ENCODE measurements at places on chromosomes 5 and 9.

- DNase-seq, result peak; percentile 42
Measured at GRCh38 chr9:4762886-4763541, 22.0 kb upstream of the AK3 start.

DNA sequence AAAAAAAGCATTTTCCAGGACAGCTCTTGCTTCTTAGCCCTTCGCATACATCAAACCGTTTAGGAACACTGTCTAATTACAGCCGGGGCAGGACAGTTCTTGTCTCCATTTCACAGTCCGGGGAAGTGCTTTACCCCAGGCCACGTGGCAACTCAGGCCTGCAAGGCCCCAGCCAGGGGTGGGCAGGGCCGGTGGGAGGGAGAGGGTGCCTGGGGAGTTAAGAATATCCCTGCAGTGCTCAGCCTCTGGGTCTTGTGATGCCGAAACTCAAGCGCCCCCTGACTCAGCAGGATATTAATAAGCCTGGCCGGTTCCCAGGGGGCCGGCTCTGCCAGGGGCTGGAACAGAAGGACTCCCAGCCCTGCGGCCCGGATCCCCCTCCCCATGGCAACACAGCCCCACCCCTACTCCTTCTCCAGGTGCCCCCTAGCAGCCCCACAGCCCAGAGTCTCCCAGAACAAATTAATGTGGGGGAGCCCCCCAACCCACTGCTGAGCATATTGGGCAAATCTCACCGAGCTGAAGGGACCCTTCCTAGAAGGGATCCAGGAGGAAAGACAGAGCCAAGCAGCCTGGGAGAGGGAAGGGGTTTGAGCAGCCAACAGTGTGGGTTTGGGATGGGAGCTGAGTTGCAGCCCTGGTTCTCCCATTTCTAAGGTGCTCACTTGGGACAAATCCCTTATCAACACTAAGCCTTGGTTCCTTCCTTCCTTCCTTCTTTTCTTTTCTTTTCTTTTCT is 45.3 kb downstream of the PLPP7 start:
- peak; percentile 82 for DNase-seq

- DNase-seq, result no peak
Measured at GRCh38 chr5:170481849-170482248, 22.0 kb upstream of the KCNIP1 start.

GRCh38 chr5:137688210-137688840 is 47.6 kb downstream of the KLHL3 start:
- no peak for DNase-seq

DNA sequence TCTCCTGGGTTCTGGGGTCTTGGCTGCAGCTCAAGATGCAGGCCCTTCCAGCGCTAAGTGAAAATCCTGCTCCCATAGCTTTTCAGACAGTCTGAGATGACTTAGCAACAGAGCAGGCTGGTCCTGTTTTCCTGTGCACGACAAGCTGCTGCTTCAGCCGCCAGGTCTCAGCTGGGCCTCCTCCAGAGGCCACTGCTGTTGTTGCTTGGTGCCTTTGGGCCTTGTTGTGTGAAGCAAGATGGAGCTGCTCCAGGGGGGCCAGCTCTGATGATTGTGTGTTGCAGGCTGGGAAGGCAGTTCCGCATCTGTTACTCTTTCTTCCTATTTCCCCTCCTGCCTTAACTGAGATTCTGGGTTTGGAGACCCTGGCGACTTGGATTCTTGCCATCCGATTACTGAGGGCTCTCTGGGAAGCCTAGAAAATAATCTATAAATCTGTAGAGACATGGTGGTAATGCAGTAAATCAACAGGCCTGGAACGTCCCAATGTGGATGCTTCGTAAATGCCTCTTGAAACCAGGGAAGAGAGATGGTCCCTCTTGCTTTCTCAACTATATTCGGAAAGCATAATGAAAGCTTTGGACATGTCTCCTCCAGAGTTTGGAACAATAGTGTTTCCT is 3.2 kb downstream of the MAP1B start:
- peak; percentile 89 for DNase-seq

DNA sequence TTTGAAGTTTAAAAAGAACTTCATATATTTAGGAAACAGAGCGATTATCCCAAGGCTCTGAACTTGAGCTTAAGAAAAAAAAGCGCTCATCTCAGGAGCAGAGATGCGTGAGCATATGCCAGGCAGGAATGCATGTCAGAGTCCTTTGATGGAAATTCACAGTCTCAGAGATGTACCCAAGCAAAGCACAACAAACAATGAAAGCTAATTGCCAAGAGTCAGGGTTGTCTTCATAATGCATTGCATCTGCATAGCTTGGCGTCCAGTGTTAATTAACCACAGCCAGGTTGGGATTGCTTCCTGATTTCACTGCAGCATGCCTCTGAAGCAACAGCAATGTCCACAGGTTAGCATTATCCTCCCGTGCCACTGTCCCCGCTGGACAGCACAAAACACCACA is 907.0 kb upstream of the DMAC1 start:
- DNase-seq, result no peak

DNA sequence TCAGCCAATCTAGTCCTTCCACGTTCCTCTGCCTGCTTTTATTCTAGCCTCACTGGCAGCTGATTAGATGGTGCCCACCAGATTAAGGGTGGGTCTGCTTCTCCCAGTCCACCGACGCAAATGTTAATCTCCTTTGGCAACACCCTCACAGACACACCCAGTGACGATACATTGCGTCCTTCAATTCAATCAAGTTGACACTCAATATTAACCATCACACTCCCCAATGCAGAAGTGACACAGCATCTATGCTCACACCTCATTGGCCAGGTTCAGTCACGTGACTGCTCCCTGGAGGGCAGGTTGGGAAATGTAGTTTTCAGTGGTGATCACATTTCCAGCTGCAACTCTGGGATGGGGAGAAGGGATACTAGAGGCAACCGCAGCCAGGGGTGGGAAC is 13.0 kb downstream of the SUSD3 start:
- no peak for DNase-seq

DNA sequence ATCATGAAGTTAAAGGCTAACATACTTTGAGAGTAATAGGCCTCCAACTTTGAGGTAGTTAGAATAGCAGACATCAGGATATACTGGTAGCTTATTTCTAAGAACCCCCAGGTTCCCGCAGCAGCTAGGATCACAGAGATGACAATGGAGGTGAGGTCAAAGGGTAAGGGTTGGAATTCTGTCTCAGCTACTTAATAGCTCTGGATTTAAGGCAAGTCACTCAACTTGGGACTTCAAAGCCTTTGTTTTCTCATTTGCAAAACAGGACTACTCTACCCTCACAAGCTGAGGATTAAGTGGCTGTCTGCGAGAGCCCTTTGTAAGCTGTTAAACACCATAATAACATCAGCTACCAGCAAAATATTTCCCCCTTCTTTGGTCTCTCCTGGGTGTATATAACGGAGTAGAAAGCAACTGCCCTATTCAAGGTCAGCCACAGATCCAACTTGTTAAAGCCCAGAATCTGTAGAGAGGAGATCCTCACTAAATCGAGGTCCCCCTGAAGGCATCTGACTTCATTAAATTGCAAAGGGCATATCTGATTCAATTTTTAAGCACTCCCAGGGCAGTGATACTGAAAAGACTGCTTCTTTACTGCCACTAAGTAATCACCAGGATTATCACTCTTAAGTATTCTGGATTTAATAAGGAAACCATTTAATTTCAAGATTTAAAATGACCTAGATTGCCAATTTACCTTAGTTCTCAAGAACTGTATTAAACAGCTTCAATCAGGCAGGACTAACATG is 104.7 kb downstream of the DCP2 start:
- DNase-seq, result no peak

- DNase-seq, result no peak
Measured at GRCh38 chr5:17897776-17898175, 263.5 kb downstream of the TAF11L14 start.

DNA sequence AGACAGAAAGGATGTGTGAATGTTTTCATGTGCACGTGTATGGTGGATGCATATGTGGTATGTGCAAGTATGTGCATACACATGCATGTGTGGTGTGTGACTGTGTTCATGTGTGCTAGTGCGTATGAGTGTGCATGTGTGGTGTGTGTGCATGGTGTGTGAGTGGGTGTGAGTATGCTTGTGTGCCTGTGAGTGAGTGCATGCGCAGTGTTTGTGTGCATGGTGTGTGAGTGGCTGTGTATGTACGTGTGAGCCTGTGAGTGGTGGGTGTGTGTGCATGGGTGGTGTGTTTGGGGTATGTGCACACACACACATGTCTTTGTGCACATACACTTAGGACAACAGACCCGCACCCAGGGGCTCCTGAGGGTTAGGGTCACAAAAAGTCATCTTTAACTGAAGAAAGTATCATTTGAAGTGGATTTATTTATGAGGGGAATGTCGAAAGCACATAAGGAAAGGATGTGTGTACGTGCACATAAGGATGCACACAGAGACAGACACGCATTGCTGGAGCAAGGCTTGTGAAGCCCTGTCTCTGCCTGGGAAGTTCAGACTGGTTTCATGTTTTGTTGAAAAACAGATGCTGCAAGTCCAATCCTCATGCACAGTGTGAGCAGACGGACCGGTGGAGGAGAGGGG is 237.0 kb downstream of the SYK start:
- no peak for DNase-seq

GRCh38 chr5:1420211-1421195 is 24.7 kb downstream of the SLC6A3 start:
- DNase-seq, result peak; percentile 31

DNA sequence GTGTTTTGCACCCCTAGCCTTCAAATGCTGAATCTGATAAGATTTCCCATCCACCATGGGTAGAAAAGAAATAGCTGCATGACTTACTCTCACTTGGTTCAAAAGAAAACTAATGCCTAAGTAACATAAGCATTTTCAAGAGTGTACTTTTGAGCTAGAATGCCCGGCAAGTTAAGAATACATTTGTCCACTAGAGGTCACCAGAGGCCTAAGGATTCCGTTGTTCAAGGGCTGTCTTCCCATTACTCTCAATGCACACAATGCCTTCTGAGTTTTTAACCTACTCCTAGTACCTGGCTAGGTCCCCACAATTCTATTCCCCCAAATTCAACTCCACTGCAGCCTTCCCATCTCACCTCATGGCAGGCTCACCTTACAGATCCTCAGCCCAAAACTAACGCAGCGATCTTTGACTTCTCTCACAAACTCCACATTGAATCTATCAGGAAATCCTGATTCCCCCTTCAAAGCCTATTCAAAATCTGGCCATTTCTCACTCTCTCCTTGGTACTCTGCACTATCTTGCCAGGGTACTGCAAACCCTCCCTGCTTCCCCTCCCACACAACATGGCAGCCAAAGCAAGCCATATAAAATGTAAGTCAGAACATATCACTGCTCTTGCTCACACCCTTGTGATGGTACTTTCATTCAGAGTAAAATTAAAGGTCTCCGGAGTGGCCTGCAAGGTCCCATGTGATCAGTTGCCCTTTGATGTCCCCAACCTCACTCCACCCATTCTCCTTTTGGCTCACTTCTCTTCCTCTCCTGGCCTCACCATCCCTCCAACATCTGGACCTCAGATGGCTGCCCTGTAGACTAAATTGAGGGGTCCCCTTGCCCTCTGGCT is 13.4 kb downstream of the OXCT1 start:
- DNase-seq, result peak; percentile 84

DNA sequence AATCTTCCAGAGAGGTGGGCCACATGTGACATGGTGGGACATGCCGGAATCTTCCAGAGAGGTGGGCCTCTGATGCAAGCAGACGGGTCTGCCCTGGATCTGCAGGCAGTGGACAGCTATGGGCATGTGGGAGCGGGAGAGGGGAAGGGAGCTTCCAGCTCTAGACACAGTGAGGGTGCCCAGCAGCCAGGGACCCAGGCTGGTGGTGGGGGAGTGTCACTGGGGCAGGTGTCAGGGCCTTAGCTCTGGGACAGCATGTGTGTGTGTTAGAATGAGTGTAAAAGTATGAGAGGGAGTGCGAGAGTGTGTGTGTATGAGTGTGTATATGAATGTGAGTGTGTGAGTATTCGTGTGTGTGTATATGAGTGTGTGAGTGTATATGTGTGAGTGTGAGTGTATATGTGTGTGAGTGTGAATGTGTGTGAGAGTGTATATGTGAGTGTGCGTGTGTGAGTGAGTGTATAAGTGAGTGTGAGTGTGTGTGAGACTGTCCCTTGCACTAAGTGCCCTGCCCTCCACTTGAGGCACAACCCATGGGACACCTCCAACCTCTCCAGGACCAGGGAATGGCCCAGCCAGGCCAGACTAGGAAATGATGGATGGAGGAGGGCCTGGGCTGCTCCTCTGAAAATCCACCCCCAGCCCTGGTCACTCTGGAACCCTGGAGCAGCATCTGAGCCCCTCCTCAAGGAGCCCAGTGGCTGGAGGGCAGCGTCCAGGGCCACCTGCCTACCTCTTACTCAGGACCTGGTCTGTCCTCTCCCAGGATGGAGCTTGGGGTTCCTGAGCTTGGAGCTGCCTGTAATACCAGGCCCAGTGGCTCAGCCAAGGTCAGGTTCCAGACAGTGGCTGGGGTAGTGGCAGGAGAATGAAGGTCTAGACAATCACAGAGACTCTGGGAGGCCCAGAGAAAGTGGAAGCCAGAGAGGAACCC is 122.2 kb downstream of the C9orf50 start:
- no peak for DNase-seq
